ENCODE measurements at places on chromosomes 2 and 18.

DNA sequence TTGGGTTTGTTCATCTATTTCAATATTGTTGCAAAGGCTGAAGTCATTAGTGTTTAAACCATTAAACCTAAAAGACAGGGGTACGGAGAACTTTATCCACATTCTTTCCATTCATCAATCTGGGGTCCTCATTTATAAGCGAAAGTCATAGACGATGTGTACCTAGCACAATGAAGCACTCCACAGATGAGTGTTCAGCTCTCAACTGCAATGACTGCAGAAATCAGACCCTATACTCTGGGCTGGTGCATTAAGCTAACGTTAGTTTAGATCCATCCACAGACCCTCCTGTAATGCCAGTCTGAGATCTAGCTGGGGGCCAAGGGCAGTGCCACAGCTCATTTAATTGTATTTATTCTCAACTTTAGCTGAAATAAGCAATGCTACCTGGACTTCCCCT, 155.2 kb downstream of the AFF3 start:
- DNase-seq, result no peak

DNA sequence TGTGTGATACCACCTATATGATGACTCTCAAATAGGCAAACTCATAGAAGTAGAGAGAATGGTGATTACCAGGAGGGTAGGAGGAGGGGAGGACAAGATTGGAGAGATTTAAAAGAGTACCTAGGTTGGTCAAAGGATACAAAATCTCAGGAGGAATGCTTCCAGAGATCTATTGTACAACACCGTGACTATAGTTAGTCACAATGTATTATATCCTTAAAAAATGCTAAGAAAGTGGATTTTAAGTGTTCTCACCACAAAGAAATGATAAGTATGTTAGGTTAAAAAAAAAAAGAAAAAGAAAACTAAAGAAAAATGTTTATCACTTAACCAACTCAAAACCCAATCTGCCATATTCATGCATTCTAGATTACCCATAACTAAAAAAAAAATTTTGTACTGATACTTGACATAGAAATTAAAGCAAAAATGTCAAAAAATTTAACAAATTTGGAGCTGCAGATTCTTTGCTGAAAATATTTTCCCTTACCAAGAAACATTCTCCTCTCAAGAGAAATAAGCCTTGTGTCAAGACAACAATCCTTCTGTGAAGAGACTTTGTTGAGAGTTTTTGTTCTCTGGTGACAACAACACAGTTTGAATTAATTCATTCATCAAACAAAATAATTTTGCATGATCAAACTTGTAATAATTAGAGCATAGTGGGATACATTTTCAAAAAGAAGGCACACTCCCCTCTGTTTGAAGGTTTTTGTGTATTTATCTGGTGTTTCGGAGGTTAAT, 213.1 kb downstream of the DNER start:
- DNase-seq, result no peak

DNA sequence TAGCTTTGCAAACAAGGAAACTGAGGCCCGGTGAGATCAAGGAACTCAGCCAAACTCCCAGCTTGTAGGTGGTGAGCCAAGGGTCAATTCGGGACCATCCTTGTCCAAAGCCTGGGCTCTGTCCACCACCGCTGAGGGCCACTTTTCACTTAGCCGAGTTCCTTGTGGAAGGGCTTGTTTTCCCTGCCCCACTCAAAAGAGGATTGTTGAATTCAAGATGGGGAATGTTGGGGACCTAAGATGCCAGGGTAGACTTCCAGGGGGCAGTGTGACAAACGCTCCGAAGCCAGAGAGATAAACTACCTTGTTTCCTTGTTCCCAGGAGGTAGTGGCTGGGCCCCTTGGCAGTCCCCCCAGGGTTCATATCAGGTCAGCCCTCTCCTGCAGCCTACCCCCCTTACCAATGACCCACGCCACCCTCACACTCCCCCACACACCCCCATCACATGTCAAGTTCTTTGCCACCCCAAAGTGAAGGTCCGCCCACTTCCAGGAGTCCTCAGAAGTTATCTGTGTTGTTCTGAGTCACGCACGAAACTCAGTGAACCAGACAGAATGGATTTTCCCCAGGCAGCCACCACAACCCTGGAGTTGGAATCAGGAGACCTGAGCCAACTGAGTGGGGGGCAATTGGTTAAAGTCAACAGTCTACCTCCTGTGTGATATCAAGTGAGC, 10.3 kb upstream of the ATOH8 start:
- DNase-seq, result no peak

DNA sequence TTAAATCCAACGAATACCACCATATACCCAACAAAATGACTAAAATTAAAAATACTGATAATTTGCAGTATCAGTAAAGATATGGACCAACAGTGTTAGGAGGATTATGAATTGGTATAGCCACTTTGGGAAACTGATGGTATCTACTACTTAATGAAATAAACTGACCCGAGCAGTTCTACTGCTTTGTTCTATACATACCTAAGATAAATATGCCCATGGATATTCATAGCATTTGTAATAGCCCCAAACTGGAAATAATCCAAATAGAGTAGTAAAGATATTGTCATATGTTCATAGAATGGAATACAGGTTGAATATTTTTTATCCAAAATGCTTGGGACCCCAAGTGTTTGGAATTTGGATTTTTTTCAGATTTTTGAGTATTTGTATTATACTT, 20.7 kb downstream of the PPP1CB start:
- no peak for DNase-seq

DNA sequence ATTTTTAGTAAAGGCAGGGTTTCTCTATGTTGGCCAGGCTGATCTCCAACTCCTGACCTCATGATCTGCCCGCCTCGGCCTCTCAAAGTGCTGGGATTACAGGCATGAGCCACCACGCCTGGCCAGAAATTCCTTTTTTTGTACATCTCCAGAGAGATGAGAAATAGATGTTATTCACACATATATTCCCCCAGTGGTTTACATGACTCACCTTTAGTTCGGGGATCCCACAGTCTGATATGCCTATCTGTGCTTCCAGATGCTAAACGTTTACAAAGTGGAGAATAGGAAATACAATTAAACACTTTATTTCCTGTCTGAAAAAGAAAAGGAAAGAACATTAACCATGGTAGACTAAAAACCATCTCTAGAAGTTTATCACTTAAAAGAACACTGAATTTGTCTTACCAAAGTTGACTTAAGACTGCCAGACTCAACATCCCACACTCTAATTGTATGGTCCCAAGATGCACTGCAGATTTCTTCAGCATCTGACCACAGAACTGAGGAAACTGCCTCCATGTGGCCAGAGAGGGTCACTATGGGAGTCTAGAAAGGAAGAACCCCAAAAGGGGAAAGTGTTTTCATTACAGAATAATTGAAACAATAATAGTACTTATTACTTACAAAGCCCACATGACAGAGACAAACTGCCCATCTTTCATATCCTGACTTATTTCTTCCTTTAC, 12.6 kb upstream of the ICA1L start:
- DNase-seq, result no peak

DNA sequence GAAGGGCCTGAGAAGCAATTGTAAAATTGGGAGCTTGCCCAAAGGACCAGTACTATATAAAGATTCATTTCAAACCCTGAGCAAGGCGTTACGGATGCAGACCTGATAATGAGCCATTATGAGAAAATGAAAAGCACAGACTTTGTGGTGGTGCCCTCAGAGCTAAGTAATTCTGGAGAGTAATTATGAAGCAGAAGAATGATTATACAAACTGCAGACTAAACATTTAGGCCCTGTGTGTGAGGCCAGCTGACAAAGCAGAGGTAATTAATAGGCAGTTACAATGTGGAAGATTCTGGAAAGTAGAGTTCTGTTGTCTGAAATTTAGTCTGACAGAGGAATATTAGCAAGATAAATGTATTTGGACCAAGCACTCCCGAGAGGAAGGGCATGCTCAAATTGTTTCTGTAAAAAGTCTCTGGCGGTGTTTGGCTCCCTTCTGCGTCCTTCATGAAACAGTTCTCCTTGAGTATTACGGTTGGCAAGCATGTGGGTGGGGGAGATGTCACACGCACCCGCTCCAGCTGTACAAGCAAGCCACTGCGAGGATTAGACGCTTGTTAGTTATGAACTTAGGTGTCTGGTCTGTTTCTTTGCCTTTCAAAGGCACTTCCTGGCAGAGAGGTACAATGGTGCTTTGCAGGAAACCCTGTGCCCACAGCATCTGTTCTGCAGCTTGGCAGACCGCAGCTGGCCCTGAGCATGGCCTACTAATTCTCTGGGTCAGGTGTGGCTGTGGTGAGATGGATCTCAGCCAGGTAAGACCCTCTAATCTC, 45.5 kb downstream of the CDC42EP3 start:
- DNase-seq, result peak; percentile 83

All from RPMI8226 (cell line).